Cardiac muscle cell (in vitro differentiated cells and primary cell): ENCODE measurements at places on chromosomes 12 and 14.

DNA sequence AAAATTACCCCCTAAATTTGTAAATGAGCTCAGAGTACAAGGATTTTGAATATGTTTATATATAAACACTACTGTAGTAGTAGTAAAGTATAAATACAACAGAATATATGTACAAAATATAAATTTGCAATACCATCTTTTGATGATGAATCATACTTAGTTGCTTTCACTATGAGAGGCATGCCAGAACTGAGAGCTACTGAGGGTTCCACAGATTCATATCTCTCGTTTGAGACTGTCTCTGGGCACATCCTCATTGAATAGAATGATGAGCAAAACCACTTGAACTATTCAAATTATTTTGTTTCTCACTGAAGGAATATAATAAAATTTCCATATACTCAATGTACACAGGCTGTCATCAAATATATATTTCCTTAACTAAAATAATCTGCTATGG lies 417.6 kb downstream of the NAV3 start:
- no peak for DNase-seq

- DNase-seq = no peak
Measured at GRCh38 chr14:53861781-53862180, 94.8 kb downstream of the BMP4 start.

DNA sequence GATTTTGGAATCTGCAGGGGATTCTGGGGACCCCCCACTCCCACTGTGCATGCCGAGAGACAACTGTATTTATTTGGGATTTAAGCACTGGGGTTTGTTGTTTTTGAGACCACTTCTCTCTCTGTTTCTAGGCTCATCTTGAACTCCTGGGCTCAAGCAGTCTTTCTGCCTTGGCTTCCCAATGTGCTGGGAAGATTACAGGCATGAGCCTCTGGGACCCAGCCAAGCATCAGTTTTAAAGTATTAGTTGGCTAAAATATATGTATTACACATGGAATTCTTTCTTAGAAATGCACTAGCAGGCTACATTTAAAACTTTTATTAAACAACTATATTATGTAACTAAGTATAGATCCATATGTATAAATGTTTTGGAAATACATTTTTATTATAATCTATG lies 78.3 kb downstream of the AEBP2 start:
- DNase-seq = no peak

DNA sequence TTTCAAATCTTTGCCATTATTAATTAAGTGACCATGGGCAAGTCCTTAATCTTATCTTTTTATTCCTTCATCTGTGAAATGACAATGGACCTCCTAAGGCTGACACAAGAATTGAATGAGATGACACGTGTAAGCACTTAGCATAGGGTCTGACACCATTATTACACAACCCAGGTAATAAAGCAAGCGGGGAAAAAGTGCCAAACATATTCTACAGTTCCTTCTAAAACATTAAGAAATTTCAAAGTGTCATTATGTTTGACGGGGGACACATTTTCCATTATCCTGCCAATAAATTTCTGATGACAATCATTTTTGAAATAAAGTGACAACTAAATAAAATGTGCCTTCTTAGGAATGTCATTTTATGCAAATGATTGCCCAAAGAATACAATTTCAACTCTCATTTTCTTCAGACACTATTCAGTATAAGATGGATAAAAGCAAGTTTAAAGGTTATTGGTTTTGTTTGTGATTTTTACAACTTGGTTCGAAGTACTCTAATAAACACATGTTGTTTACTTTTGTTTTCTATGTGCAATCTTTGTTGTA lies 3.0 kb downstream of the ANKS1B start:
- no peak for DNase-seq

GRCh38 chr14:104099096-104100041 lies 13.9 kb downstream of the ASPG start:
- DNase-seq = no peak

- peak; percentile 16 for DNase-seq
Measured at GRCh38 chr14:20782280-20782890, 1.3 kb downstream of the RNASE6 start.

GRCh38 chr12:93208011-93208410 lies 169.7 kb upstream of the NUDT4 start:
- DNase-seq = no peak

DNA sequence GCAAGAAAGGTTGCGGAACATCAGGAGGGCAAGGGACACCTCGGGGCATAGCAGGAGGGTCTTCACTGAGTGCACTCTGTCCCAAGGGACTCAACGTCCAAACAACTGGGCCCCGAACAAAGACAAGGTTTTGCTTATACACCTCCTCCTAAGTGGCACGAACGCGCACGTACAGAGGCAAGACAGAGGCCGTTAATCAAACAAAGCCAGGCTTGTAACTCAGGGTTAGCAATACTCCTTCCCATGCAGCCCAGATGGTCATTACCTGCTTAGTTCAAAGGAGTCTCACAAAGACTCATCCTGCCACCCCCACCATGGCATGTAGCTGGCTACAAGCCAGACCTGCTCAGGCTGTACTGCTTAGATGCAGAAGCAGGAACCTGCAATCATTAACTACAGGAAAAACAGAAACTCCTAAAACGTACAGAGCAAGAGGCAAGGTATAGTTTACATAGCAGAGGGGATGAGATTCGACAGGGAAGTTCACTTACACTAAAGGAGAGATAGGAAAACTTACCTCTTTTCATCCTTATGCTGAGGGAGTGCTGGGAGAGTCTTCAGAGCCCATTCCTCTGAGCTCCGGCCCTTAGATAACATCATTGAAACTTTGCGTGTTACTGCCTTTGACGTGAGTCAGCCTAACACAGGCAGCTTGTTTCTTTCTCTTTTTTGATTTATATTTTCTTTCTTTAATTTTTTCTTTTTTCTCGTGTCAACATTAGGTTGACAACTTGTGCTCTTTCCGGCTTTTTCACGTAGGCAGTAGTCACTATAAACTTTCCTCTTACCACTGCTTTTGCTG lies 1319.1 kb downstream of the TMEM121 start:
- DNase-seq = no peak

- no peak for DNase-seq
Measured at GRCh38 chr12:118680356-118680963, 300.9 kb upstream of the SRRM4 start.

DNA sequence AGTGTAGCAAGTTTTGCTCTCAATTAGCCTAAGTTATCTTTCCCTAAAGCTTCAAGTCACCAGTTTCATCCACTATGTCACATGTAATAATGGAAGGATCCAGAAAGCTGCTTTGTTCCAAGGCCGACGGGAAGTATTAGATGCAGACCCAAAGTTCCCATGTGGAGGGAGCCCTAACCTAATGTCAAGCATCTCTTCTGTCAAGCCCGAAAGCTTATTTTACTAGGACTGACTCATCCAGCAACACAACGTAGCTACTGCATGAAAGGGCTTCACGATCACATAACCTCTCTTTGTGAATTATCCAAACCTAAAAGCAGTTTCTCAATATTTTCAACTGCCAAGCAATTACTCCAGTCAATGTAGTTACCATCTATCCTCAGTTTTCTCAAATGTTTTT lies 133.4 kb downstream of the SLC6A15 start:
- DNase-seq = no peak

GRCh38 chr12:64760808-64761573 lies 1.8 kb upstream of the GNS start:
- DNase-seq = no peak

DNA sequence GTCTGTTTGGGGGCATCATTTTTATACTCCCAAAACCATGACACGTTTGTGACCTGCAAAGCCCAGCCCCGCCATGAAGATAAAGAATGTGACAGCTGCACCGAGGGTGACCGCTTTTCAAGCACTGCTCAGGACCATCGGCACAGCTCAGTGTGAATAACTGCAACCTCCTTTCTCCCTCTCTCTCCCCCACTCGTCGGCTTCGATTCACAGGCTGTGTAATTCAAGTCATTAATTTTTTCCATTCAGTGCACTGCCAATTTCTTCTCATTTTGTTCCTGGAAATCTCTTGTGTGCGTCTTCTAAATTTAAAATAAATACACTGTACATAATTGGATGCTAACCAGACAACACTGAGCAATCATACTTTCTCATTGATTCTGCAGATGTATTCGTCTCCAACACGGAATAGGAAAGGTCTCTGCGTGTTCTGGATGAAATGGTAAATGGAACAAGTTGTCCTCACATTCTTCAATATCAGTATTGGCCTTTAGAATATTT lies 260.8 kb downstream of the TTC8 start:
- peak; percentile 14 for DNase-seq

DNA sequence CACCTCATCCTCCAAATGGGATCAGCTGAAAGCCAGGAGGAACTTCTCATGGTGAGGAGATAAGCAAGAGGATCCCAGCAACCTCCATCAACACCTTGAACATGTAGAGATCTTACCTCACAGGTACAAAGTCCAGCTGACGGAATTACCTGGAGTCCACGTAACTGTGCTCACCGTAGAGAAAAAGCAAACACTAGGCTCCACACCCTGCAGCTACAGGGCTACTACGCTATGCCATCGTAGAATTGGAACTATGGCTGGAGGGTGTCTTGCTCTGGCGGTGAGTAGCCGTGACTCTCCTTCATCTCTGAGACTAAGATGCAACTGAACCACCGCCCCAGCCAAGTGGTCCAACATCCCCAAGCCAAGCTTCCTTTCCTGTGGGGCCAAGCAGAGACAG lies 50.5 kb downstream of the CRY1 start:
- no peak for DNase-seq

DNA sequence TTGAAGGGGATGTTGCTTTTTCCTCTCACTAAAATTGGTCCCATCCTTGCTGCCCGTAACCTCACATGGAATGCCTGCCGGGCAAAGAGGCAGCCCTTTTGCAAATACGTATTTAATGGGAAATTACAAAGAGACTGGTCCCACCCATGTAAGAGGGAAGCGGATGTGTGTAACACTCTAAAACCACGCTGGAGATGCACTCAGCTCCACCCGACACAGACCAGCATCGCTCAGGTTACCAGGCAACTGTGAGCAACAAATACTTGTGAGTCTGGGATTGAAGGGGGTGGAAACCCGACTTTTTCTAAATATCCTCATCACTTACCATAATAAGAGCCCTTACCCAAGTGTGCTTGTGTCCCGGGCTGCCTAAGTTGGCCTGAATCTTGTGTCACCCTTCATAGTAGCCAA lies 47.7 kb downstream of the ELK3 start:
- peak; percentile 62 for DNase-seq

DNA sequence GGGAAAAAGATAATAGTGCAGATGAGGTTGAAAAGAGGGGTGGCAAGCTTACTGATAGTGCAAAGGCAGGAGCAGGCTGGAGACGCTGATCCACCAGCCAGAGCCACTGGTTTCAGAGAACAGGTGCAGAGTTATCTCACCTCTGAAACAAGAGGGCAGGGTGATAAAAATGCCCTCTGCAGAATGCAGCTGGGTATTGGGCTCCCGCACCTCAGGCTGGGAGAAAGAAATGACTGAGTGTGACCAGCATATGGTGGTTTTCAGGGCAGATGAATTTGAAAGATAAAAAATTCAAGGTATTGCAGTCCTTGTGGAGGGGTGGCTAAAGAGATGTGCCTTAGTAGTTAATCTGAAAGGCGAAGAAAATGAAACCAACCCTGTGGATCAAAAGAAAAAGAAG lies 2.9 kb upstream of the TMEM30B start:
- no peak for DNase-seq

DNA sequence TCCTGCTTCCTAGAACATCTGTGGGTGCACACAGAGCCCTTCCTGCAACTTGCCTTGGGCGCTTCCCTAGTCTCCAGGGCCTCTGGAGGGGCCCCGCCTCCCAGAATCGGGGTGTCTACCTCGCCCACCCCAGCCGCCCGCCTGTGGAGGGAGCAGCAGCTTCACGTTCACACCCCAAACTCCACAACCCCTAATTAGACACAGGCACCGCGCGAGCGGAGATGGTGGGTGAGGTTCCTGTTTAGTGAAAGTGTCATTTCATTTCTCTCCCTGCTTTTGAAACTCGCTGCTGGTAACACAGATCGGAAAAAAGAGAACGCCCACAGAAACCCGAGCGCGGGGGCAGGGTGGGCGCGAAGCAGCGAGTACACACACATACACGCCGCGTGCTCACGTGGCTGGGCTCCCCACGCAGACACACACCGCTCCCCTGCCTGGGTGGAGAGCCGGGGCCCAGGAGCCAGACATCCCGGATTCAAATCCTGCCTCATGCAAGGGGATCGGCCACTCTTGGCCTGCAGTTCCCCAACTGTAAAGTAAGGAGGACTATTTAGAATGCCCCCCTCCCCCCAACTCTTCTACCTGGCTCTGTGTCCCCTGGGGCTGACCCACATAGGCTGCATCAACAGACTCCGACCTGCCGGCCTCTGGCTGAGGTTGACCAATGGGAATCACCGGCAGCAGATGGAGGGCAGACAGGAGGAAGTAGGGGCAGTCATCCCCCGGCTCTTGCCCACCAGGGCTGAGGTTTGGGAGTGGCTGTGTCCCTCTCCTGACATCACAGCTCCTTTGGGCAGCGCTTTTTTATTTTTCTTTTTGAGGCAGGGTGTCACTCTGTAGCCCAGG lies 79.2 kb upstream of the NCOR2 start:
- DNase-seq = no peak

- DNase-seq = no peak
Measured at GRCh38 chr14:92729634-92730358, 18.6 kb downstream of the LGMN start.

GRCh38 chr12:124763594-124763979 lies 100.1 kb downstream of the SCARB1 start:
- DNase-seq = no peak

GRCh38 chr12:78101113-78101876 lies 270.6 kb downstream of the NAV3 start:
- DNase-seq = no peak

DNA sequence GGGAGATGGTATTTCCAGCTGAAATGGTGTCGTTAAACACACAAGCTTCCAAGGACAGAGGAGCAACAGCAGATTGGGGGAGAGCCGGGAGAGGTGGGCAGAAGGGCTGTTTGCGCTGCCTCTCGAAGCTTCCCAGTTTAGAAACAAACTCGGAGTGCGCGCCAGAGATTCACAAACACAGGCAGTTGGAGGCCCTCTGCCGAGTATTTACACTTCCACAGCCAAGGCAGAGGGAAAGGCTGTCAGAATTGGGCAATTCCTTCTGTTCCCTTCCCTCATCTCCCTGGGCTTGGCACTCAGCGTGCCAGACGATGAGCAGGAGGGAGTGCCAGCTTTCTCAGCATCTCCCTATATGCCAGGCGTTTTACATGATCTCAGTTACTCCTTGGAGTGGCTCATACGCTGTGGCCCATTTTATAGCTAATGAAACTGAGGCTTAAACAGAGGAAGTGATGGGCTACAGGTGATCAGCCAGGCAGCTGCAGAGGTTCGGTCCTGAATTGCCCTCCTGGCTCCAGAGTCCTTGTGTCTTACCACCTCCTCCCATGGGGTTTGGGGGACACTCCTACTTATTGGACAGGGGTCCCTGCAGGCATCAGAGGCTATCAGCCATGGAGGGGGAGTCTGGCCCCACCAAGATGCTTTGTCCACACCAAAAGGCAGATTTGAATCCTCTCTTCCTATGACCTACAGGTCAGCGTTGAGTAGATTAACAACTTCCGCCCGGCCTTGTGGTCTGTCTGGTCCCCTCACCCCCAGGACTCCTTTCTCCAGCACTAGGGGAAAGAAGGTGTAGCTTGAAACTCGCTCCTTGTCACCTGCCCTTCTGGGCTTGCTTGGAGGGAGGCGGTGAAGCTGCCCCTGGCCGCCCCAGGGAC lies 3.1 kb downstream of the FAM222A start:
- DNase-seq = peak; percentile 41
